ENCODE measurements at places on chromosomes 11 and 22.

- no peak for DNase-seq
Measured at GRCh38 chr11:128765571-128766549, 72.0 kb downstream of the FLI1 start.

DNA sequence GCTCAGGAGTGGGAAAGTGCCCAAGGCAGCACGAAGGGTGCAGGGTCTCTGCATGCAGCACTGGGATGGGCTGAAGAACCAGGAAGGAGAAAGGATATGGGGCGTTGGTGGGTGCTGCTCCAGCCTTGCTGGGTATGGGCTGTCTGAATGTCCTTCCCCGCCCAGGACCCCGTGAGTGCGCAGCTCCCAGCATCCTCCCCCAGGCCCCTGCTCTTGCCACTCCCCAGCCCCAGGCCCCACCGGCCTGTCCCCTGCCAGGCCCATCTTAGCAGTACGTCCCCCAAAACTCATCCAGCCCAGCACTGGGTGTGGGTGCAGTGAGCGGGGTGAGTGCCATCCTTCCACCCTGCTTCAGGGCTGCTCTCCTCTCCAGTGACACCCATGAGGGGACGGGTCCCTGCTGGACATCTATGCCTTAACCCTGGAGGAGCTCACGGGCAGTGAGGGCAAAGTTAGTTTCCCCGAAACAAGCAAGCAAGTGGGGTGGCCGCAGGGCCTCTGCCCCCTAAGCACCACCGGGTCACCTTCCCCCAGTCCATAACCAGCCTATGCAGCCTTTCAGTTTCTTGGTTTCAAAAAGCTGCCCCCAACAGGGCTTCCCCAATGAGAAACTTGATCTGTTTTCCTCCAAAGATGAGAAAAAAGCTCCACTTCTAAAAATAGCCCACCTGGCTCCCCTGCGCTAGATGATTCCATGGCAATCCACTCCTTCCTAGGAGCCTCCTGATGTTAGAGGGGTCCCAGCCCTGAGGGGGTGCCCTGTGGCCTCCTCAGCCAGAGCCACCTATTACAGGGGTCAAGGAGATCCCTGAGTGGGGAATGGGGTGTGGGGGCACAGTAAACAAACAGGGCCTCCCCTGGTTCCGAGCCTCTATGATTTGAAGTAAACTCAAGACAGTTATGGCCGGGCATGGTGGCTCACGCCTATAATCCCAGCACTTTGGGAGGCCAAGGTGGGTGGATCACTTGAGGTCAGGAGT lies 103.8 kb downstream of the MORC2 start:
- peak; percentile 46 for DNase-seq

- no peak for DNase-seq
Measured at GRCh38 chr22:35840302-35840739, 122.6 kb downstream of the APOL5 start.

DNA sequence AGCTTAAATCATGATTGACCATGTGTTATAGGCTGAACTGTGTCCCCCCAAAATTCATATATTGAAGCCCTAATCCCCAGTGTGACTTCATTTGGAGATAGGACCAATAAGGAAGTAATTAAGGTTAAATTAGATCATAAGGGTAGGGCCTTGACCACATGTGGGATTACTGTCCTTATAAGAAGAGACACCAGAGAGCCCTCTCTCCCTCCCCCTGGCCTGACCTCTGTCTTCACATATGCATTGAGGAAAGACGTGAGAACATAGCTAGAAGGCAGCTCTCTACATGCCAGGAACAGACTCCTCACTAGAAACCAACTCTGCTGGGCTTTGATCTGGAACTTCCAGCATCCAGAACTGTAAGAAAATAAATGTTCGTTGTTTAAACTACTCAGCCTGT lies 13.6 kb upstream of the NUP50 start:
- DNase-seq = no peak

DNA sequence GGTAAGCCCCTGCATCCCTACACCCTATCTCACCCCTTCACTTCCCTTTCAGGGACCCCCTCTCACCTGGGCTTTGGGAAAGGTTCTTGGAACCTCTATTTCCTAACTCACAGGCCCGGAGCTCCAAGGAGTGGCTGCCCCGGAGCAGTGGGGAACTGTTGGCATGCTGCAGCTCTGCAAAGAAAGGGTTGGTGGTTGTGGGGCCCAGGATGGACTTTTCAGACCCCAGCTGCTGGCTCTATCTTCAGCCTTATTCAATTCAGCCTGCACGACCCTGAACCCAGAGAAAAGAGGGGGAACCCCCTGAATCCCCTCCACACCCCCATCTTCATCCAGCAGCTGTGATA lies 10.0 kb downstream of the ROBO4 start:
- DNase-seq = no peak

- DNase-seq = no peak
Measured at GRCh38 chr22:22099833-22100812, 117.5 kb upstream of the TOP3B start.

GRCh38 chr22:40183029-40183581 lies 5.4 kb downstream of the TNRC6B start:
- DNase-seq = no peak

- DNase-seq = no peak
Measured at GRCh38 chr22:49513358-49513851, 314.3 kb downstream of the BRD1 start.

- no peak for DNase-seq
Measured at GRCh38 chr11:121965330-121965729, 150.7 kb downstream of the BLID start.

DNA sequence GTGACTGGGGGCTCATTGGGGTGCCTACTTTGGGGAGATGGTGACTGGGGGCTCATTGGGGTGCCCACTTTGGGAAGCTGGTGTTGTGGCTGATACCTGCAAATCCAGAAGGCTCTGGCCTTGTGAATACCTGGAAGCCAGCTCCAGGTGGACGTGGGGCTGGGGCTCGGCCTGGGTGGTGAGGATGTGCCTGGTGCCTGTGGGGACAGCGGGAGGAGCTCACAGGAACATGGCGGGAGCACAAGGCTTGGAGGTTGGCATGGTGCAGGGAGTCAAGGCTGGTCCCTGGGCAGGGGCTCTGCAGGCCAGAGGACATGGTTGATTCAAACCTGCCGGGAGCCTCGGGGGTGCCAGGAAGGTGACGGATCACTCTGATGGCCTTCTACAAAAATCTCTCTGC lies 1165.7 kb downstream of the BRD1 start:
- DNase-seq = no peak

GRCh38 chr22:32777987-32778386 lies 23.5 kb upstream of the TIMP3 start:
- DNase-seq = no peak

DNA sequence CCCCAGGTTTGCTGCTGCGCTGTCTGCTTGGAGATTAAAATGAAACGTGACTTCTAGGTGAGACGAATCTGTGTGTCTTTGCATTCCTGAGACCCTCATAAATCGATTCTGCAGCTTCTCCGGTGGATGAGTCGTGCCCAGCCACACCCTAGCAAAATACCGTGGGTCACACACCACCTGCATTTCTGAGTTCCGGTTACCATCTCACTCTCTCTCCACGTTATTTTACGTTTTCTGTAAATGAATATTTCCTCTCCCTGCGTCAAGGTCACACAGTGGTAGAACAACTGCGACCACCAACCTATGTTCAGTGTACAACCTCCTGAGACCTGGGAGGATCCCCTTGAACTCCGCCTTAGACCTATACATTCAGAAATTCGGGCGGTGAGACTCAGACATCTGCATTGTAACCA lies 1.1 kb downstream of the YWHAH start:
- DNase-seq = no peak

DNA sequence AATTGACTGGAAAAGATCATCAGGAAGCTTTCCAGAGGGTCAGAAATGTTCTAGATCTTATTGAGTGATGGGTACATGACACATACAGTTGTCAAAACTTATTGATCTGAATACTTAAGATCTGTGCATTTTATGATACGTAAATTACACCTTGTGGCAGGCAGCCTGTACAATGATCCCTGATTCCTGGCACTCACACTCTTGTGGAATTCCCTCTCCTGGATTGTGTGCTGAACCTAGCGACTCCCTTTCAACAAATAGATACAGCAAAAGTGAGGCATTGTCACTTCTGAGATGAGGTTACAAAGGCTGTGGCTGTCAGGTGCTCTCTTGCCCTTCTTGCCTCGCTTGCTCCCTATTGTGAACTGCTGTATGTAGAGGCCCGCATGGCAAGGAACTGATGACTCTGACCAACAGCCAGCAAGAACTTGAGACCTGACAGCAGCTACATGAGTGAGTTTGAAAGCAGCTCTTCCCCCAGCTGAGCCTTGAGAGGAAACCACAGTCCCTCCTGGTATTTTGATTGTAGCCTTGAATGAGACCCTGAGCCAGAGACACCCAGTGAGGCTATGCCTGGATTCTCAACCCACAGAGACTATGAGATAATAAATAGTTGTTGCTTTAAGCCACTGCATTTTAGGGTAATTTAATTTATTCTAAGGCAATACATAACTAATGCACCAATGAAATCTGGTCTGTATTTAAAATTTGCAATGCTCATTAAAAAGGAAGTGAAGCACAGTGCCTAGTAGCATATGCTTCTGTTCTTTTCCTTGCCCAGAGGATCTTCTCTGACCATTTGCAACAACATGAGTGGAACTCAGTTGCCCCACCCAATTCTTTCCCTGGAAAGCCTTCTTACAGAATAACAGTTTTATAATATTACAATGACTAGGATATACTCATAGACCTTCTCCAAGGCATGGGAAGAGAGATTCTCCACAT lies 60.5 kb upstream of the IZUMO1R start:
- no peak for DNase-seq
